ENCODE measurements at places on chromosomes 11 and 22. TPM values are rescaled to one million over a fixed set of nuclear protein-coding genes. Genes with fewer than 3 reads are reported as not detected.

The SYCE3 gene
- total RNA-seq = not detected

The SESN3 gene
- total RNA-seq = 41.3 TPM

The SLC22A6 gene
- not detected for total RNA-seq

The PHLDB1 gene
- 206 TPM for total RNA-seq

The C22orf42 gene
- total RNA-seq = not detected

The SAC3D1 gene
- 4.7 TPM for total RNA-seq

The UCP3 gene
- total RNA-seq = 0.14 TPM

The EMSY gene
- 73.2 TPM for total RNA-seq

The NXPE1 gene
- total RNA-seq = not detected

The RTN4R gene
- 7.4 TPM for total RNA-seq

The EHF gene
- 0.14 TPM for total RNA-seq

The OR8A1 gene
- not detected for total RNA-seq

The CCDC73 gene
- not detected for total RNA-seq

The ASPHD2 gene
- total RNA-seq = 2.6 TPM

The TRMU gene
- 45.4 TPM for total RNA-seq

The AMPD3 gene
- 17.6 TPM for total RNA-seq

The ATF4 gene
- 320 TPM for total RNA-seq

The OSM gene
- 3.5 TPM for total RNA-seq

The OR5L2 gene
- total RNA-seq = not detected

The MMP27 gene
- not detected for total RNA-seq

The C1QTNF5 gene
- total RNA-seq = 53.2 TPM

The APLNR gene
- total RNA-seq = 1.8 TPM

The HBB gene
- total RNA-seq = 257 TPM

The DCPS gene
- 8.4 TPM for total RNA-seq

The INS gene
- not detected for total RNA-seq

The APOBEC3F gene
- 0.49 TPM for total RNA-seq

All from thoracic aorta (tissue), 2 donors.